ENCODE measurements at places on chromosomes 5 and 9. TPM values are rescaled to one million over a fixed set of nuclear protein-coding genes. Genes with fewer than 3 reads are reported as not detected.
A peak's percentile ranks its signal among the peaks of the same experiment; 100 is the strongest.

- DNase-seq = no peak
Measured at GRCh38 chr5:154164249-154164581, 26.3 kb upstream of the GALNT10 start.

- peak; percentile 11 for DNase-seq
Measured at GRCh38 chr5:126561908-126562307, 33.1 kb downstream of the ALDH7A1 start.

The ZSWIM6 gene
- 9.4 TPM for total RNA-seq

The TMEM215 gene
- not detected for total RNA-seq

The PCDHA4 gene
- total RNA-seq = 0.23 TPM

The FUT7 gene
- total RNA-seq = not detected

DNA sequence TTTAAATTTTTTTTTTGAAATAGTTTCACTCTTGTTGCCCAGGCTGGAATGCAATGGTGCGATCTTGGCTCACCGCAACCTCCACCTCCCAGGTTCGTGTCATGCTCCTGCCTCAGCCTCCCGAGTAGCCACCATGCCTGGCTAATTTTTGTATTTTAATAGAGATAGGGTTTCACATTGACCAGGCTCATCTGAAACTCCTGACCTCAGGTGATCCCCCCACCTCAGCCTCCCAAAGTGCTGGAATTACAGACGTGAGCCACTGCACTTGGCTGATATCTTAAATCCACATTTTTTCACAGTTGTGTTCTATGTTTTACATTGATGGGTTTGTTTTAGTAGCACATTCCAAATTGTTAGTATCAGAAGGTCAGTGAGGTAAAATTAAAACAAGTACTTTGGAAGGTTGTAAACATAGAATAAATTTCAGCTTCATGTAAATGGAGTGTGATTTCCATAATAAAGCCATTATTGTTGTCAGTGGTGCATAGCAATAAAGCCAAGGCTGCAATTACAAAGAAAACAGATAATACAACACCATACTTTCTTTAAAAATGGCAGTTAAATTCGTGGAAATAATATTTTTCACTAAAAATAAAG lies 287.2 kb downstream of the ARRDC3 start:
- DNase-seq = no peak

DNA sequence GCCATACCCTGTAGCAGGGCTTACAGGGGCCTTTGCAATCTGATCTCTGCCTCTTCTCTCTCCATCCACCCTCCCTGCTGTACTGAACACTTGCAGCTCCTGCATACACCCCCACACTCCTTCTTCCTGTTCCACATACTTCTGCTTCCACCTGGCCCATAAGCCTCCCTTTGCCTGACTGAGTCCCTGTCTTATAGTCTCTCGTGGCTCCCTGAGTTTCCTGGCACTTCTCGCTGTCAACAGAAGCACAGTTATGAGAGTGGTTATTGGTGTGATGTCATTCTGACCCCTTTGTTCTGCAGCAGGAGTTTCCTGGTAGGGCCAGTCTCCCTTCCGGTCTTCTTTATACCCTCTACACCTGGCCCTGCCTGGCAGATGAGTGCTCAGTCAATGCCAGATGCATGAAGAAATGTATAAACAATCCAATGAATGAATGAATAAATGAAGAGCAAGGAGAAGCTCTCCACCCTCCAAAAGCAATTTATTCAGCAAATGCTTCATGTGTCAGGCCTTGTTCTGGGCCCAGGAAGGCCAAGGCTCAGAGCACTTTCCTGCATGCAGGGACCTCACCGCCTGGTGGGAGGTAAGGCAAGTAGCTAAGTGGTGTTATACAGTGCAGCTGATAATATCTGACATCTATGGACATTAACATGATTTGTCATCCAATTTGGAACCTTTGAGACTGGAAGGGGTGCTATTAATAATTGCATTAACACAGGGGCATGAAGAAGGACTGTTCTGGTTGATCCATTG lies 20.5 kb upstream of the CSF1R start:
- DNase-seq = peak; percentile 75

The SAXO1 gene
- not detected for total RNA-seq

Data from dermis blood vessel endothelial cell (primary cell).